Nephron progenitor cell (in vitro differentiated cells): ENCODE measurements at places on chromosomes 12 and 14.
A peak's percentile ranks its signal among the peaks of the same experiment; 100 is the strongest.

DNA sequence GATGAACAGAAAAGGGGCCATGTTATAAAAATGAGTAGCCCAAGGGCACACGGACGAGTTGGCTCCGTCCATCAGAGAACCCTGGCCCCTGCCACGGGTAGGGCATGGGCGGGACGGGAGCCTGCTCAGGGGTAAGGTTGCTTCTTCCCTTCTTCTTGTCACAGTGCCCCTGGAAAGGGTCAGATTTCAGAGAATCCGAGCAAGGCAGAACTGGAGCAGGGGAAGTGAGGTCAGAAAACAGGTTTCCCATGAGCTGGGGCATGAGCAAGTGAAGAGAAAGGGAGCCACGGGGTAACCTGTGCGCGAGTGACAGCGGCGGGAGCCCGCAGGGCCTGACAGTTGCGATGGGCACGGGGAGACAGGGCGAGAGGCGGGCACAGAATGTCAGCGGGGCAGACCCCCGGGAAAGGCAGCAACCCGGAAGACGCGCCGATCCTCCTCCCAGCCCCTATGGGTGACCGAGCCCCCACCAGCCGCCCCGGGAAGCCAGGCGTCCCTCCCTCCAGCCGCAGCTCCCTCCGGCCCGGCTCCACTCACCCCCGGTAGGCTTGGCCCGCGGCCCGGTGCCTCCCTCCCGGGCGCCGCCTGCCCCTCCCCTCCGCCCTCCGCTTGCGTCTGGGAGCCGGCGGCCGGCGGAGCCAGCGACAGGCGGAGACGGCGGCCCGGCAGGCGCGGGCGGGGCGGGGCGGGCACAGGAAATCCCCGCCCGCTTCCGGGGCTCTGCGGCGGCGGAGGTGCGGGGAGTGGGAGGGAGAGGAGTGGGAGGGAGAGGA, at the start of gene ZNF641:
TSS of gene ZNF641 (minus strand) at position 671 of the 773 bp plus-strand sequence. CDS start 2,829 bp downstream, outside the sequence.
- peak; percentile 86 for DNase-seq

DNA sequence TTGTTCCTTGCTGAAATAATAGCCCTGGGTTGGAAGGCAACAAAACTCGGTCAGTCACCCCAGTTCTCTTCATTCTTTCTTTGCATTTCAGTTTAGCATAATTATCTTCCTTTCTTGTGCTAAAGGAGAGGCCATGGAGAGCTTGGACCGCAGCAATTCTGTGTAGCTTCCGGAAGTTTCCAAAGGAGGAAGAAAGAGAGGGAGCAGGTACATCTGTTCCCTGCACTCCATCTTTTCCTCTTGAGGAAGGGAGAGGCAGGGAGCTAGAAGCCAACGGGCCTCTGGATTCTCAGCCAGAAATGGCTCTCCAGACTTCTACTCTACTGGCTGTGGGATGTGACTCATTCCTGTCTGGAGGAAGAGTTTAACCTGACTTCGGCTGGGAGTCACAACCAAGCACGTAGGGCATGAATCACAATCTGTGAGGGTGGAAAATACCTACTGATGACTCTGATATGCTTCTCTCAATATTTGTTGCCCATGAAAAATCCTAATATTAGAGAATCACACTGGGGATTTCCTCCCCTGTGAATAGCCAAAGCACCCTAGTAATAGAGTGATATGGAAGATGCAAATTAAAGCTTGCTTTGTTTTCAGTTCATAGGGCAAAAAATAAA, 17.0 kb downstream of the ANO6 start:
- DNase-seq: no peak

DNA sequence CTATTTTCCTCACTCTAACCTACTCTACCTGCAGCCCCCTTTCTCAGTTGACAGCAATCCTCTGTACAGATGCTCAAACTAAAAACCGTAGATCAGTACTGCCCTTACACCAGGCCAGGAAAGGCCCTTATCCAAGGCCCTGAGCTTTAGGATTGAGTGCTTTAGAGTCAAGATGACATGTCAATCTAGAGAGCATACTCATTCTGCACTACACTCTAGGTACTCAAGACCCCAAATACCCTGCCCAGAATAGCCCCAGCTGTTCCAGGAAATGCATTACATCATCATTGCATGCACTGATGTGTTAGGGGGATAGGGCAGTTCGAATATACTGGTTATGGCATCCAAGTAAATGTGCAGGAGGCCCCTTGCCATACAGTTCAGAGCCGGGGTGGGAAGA, 3.5 kb upstream of the PHLDA1 start:
- DNase-seq: no peak

DNA sequence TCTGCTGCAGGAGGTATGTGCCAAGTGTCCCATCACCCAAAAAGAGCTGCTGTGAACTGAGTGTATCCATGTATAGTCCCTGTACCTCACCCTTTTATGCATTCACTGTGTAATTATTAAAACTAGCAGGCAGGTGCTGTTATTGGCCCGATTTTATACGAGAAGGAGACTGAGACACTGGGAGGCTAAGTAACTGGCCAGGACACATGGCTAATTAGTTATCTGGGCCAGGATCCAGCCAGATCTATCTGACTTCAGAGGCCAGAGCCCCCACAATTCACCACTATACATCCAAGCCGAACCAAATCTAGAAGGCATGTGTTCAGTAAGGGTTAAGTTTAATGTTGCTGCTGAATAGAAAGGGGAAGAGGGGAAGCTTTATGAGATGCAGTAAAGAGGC, 73.4 kb downstream of the FRMD6 start:
- no peak for DNase-seq

- DNase-seq: no peak
These were observed 21.1 kb upstream of the CORO1C start for GRCh38 chr12:108752387-108752786.

- no peak for DNase-seq
These were observed 927.4 kb downstream of the FSCB start for GRCh38 chr14:43579671-43580070.

GRCh38 chr14:99514552-99515300, 33.5 kb downstream of the CCNK start:
- no peak for DNase-seq

- DNase-seq: no peak
These were observed 136.0 kb downstream of the CRADD start for GRCh38 chr12:93813186-93813585.

DNA sequence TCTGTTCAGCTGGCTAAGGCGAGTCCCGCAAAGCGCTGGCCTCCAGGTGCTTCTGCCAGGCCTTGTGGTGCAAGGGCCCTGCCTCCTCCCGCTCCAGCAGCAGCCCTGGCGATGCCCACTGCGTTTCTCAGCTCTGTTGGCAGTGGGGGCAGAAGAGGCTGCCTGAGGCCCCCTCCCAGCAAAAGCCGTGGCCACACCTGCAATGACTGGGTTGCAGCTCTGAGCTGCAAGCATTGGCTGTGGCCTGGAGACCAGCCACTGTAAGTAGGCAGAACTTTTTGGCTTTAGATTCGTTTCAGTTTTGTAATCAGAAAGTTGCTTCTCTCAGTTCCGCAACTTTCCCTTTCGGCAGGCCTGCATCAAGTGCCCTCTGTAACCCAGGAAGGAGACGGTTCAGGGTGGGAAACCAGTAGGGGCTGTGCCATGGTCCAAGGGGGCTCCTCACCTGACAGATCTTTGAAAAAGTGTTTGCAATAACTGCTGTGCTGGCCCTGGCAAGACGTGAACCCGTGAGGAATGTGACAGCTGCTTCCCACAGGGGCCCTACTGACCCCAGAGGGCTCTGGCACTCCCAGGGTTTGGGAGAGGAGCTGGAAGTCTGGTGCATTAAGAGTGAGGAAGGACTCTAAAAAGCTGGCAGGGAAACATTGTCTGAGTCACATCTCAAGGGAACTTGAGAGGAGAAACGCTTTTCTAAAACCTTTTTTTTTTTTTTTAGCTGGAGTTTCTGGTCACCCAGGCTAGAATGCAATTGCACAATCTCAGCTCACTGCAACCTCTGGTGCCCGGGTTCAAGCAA, 54.5 kb upstream of the MAX start:
- peak; percentile 26 for DNase-seq

DNA sequence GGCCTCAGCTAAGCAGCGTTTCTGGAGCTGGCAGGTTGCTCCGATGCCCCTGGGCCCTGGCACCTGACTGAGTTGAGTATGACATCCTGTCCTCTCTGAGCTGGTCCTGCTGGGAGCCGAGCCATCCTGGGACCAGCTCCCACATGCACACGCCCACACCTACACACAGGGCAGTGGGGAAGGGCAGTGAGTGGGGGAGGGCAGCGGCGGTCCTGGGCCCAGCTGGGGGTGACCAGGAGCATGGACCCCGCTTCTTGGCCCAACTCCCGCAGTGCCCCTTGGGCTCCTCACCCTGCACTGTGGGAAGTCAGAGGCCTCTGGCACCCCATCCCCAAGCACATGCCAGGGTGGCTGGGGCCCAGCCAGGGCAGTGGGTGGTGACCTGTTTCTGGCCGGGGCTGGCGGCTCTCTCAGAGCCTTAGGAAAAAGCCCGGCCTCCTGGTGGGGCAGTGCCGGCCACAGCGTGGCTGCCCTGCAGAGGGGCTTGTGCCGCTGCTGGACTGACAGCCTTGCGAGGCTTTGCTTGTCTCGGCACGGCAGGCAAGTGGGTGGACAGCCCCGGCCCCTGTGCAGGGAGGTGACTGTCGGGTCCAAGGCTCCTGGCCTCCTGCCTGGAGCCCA, 5.9 kb upstream of the CRIP2 start:
- DNase-seq: no peak

DNA sequence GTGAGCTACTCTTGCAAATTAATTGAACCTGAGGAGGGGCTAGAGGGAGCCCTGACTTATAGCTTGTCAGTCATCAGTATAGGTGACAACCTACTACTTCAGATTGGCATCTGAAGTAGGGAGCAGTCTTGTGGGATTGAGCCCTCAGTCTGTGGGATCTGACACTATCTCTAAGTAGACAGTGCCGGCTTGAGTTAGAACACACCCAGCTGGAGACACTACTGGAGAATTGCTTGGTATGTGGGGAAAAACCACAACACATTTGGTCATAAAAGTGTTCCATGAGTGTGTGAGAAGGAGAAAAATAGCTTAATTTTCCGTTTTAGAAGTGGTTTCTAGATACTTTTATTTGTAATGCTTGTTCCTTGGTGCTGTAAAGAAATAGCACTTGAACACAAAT, 30.5 kb upstream of the DDHD1 start:
- no peak for DNase-seq

DNA sequence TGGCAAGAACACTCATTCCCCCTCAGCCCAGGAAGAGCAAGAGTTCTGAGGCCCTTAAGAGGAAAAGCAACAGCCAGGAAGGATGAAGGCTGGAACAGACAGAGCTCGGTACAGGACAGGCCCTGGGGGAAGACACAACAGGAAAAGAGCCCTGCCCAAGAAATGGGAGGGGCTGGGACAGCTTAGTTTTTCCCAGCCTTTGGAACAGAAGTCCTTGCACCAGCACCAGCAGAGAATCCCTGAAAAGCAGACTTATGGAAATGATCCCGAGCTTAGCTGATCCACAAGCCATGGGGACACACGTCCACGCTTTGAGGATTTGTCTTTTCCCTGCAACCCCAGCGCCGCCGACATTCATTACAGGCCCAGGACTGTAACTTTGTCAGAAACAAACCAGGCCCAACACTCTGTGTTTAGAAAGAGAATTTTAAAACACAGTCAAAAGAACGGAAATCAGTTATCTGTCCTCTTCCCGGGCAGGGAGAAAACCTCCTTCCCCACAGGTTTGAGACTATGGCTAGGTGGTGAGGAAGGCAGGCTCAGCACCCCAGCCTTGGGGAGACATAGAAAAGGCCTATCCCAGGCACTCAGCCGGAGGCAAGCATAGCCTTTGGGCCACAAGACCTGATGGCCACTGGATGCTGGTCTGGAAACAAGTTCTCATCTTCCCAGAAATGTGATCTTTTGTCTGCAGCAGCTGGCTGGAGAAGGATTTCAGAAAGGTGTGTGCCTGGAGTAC, 4.0 kb upstream of the AVIL start:
- DNase-seq: no peak

GRCh38 chr12:56596815-56597214, 33.3 kb downstream of the BAZ2A start:
- DNase-seq: no peak

- DNase-seq: no peak
These were observed 34.1 kb upstream of the CIT start for GRCh38 chr12:119911182-119911581.

- DNase-seq: no peak
These were observed at the start of gene LTB4R for GRCh38 chr14:24310646-24311604. Gene LTB4R, plus strand, starts transcription at chr14:24311502. Its CDS starts 4,150 bp downstream, at chr14:24315652.

GRCh38 chr14:94109915-94110250, 653 bp upstream of the IFI27 start:
- DNase-seq: no peak

DNA sequence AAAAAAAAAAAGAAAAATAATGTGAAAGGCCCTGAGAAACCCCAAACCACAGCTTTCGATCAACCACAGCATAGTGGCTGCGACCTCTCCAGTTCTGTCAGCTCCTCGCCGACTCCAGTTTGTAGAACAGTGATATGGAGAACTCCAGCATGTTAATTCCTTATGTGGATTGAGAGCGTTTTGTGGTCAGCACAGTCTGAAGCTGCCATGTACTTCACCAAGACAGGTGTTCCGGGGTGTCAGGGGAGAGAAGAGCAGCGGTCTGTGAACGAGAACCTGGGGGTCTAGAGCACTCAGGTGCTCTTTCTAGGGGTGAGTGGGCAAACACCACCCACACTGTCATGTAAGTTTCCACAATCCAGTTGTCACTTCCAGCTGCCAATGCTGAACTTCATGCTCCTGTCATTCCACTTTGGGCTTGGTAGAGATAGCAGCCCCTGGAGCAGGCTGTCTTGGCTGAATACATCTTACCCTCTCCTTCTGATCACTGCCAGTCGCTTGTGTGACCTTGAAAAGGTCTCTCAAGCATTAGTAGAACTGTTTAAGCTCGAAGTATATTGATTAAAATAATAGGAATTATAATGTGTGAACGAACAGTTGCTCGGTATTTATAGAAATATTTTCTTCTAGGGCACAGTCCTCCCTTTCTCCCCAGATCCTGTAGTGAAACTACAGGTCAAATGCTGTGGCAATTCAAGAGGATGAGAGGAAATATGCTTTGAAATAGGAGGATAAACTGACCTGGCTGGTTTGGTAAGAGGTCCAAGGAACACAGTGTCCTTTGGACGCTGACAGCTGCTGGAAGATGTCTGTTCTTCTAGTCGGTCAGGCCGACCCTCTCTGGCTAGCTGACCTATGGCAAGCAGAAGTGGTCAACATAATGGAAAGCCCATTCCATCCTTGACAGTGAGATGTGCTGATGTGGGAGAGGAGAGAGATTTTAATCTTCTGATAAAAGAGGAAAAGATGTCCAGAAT, 15.7 kb upstream of the MAX start:
- DNase-seq: no peak

- no peak for DNase-seq
These were observed 47.1 kb downstream of the GIT2 start for GRCh38 chr12:109949089-109949488.

- DNase-seq: no peak
These were observed 306.8 kb upstream of the LRFN5 start for GRCh38 chr14:41299924-41300323.

DNA sequence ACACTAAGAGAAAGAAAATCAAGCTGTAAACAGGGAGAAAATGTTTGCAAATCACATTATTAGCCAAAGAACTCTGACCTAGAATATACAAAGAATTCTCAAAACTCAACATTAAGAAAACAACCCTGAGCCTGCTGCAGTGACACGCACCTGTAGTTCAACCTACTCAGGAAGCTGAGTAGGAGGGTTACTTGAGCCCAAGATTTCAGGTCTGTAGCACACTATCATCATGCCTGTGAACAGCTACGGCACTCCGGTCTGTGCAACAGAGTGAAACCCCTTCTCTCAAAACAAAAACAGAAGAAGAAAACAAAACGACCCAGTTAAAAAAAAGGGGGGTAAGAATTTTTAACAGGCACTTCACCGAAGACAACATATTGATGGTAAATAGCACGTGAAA, 20.8 kb downstream of the SAV1 start:
- DNase-seq: no peak
